GM23248 (cell line): ENCODE measurements at places on chromosomes 7 and 10. TPM values are rescaled to one million over a fixed set of nuclear protein-coding genes. Genes with fewer than 3 reads are reported as not detected.

Gene RAPGEF5
- total RNA-seq = 0.86 and 1.0 TPM in 2 replicates

Gene FAM171A1
- total RNA-seq = 23.5 and 25.2 TPM in 2 replicates

Gene C7orf57
- not detected in 2 replicates for total RNA-seq

Gene GPER1
- 3.4 and 6.7 TPM in 2 replicates for total RNA-seq

Gene VAX1
- total RNA-seq = not detected in 2 replicates

Gene NKX1-2
- not detected in 2 replicates for total RNA-seq

Gene SEMA3E
- total RNA-seq = 0.32 and 1.6 TPM in 2 replicates

Gene MCMBP
- 52.2 and 53.7 TPM in 2 replicates for total RNA-seq

Gene LIPJ
- not detected in 2 replicates for total RNA-seq

Gene C1QL3
- total RNA-seq = not detected in 2 replicates

Gene RNF32
- total RNA-seq = 1.1 TPM in 2 replicates

Gene ABCB1
- total RNA-seq = 0.11 TPM in 1 of 2 replicates, not detected in the other

Gene ARHGAP22
- 44.4 and 46.0 TPM in 2 replicates for total RNA-seq

Gene TWIST1
- 45.7 and 47.8 TPM in 2 replicates for total RNA-seq

Gene SFTPA1
- total RNA-seq = not detected in 2 replicates

Gene CALML3
- total RNA-seq = not detected in 2 replicates

Gene CDHR1
- not detected in 2 replicates for total RNA-seq

Gene ECHDC3
- 0.63 and 0.97 TPM in 2 replicates for total RNA-seq
